ENCODE measurements at places on chromosomes 3 and 15. TPM values are rescaled to one million over a fixed set of nuclear protein-coding genes. Genes with fewer than 3 reads are reported as not detected.

The ISY1 gene
- 3.4 TPM for total RNA-seq

The ANKUB1 gene
- not detected for total RNA-seq

The HTR3E gene
- total RNA-seq, result 1.3 TPM

The ZBTB11 gene
- total RNA-seq, result 29.1 TPM

The DOCK3 gene
- 0.60 TPM for total RNA-seq

The CKMT1B gene
- 134 TPM for total RNA-seq

The ITIH4 gene
- total RNA-seq, result 6.7 TPM

The PRTG gene
- 0.20 TPM for total RNA-seq

The MNS1 gene
- not detected for total RNA-seq

The PRRT3 gene
- 1.8 TPM for total RNA-seq

The FOXB1 gene
- not detected for total RNA-seq

Measured in transverse colon (tissue), 4 donors.